ENCODE measurements at places on chromosomes 1 and 21.

GRCh38 chr1:7026169-7026568 lies 240.9 kb downstream of the CAMTA1 start:
- no peak for DNase-seq

- no peak for DNase-seq
These were observed 134.5 kb upstream of the HNRNPU start for GRCh38 chr1:244998717-244999346.

DNA sequence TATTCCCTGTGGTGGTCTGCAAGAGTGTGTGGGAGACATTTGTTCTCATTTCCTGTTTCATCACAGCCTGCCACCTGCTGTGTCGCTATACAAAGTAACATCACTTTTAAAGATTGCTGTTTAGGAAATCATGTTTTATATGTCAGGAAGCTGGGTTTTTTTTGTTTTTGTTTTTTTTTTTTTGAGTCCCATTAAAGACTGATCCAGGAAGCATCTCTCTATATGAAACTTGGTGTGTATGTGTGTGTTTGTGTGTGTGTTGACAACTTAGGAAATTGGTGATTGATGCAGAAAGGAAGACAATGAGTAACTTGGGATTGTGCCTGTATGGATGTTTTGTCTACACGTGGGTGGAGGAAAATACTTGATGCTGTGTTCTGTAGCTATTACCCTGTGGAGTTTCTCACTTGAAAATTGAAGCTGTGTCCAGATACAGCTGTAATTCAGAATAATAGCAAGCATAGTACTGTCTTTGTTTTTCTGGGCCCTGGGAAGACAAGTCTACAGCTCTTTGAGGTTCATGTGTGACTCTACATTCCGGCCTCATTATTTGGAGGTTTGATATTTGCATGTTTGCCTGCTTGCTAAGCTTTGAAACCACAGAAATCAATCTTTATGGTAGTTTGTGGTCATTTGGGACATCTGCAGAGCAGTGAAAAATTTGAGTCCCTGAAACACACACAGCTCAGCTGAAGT lies 47.9 kb downstream of the LAMC1 start:
- no peak for DNase-seq

DNA sequence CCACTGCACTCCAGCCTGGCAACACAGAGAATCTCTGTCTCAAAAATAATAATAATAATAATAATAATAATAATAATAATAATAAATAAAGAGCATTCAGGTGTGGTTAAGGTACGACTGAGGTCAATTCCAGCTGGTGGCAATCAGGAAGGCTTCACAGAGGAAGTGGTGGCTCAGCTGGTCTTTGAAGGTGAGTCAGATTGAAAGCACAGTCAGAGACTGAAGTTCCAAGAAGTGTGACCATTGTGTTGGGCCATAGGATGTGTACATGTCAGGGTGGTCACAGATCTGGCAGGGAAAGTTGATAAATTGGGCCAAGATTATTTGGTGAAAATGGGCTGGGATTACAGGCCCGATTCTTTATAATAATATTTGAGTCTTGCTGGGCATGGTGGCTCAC lies 31.0 kb upstream of the MED18 start:
- no peak for DNase-seq

DNA sequence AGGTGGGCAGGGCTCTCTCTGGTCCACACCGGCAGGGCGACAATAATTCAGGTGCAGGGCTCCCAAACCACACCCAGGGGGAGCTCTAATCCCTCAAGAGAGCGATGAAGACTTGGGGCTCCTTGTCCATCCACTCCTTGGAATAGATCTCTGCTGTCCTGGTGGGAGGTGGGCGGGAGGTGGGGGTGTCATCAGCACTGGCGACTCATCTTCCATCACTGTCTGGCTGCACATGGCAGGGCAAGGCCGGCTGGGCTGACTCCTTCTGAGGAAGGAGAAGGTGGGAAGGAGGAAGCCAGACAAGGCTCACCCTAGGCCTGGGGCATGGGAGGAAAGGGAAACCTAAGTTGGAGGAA lies 29.3 kb downstream of the TNNT2 start:
- no peak for DNase-seq

- no peak for DNase-seq
These were observed 453.7 kb downstream of the TTLL7 start for GRCh38 chr1:83545066-83545862.

GRCh38 chr21:38714999-38715398 lies 90.7 kb upstream of the ETS2 start:
- DNase-seq = no peak

- no peak for DNase-seq
These were observed 28.1 kb downstream of the KCTD3 start for GRCh38 chr1:215595231-215595630.

GRCh38 chr1:104403883-104404282 lies 654.2 kb downstream of the AMY1C start:
- no peak for DNase-seq

- DNase-seq = no peak
These were observed 146.1 kb downstream of the SPATA46 start for GRCh38 chr1:162230517-162230916.

GRCh38 chr1:233647073-233647472 lies 33.2 kb downstream of the KCNK1 start:
- no peak for DNase-seq

DNA sequence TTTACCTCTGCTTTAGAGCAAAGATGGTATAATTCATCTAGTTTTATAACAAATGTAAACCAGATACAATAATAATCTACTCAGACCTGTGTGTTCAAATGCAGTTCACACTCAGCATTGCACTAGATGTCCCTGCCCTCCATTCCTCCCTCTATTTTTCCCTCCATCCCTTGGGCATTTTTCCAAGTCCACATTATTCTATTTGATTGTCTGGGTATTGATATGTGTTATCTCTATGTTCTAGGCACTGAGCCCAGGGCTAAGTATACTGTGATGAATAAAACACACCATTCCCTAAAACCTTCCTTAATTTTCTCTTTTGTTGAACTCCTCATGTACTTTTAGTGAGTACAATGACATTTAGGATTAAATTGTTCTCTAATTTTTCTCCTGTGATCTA lies 66.2 kb upstream of the HMCN1 start:
- no peak for DNase-seq

GRCh38 chr1:109133002-109133706 lies 19.2 kb downstream of the ELAPOR1 start:
- DNase-seq = no peak

DNA sequence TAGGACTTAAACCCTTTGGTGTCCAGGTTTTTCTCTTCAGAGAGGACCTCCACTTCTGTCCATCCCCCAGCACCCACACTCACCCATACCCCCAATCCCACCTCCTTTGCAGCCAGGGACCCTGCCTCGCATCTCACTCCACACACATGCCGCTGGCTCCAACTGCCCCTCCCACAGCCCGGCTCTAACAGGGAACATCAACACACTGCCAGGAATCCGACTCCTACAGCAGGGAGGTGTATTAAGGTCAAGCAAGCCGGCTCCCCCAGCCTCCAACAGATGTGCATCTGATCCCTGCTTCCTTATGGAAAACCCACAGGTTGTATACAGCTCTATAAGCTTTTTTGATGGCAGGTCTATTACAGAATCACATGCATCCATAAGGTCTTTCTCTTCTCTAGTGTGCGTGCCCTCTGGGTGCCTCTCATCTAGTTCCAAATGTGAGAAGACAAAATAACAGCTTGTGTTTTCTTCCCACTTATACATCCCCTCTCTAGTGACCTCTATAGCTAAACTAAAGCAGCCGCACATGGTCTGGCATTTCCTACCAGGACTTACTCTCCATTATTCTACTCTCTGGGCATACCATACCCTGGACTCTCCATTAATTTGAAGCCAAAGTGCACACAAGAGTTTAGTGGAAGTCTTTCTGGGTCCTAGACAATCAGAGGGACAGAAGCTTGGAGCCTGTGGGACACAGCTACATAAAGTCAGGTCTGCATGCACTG lies 16.3 kb downstream of the PIK3C2B start:
- DNase-seq = no peak

DNA sequence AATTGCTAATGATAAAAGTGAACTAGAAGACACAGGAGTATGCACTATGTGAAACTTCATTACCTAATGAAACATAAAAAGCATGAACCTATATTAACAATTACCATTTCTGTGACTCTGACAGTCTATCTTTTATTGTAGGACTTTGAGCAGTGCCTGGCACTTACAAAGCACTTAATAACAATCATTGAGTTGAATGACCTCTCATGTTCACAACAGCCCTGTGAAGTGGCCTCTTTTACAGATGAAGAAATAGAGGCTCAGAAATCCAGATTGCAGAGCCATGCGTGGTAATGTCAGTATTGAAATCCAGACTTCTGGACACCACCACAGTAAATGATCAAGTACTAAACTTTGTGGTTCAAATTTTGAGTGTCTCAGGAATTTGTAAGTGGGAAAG lies 326.4 kb downstream of the NTNG1 start:
- no peak for DNase-seq

- peak; percentile 25 for DNase-seq
These were observed 16.6 kb upstream of the ZSCAN20 start for GRCh38 chr1:33455539-33456501.

DNA sequence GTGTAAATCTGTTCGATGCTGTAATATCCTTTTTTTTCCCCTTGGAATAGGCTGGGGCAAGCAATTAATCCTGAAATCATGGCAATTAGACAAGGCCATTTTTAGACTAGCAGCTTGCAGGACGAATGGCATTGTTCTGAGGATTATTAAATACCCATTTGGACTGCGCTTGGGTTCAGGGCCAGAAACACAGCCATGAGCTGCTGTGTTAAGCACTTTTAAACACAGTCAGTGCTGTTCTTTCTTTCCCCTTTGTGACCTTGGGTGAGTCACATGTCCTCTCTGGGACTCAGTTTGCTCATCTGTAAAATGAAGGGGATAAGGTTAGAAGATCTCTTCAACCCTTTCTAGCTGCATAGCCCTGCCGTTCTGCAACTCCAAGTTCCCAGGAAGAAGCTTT lies 58.6 kb upstream of the C8B start:
- DNase-seq = no peak

- DNase-seq = no peak
These were observed 318.9 kb downstream of the AJAP1 start for GRCh38 chr1:4973341-4973740.

DNA sequence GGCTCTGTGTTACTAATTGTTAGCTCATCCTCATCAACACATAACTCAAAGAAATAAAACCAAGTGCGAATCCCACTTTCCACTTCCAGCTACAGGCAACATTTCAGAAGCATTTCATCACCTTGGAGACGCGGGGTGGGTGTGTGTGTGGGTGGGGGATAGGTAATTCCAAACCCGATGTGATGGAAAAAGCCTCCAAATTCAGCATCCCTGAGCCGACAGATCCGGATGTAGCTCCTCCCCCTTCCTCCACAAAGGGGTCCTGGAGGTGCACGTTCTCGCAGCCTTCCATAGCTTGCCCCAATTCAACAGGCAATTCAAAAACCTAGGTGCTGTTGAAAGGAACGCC lies 486 bp downstream of the HSPA13 start:
- no peak for DNase-seq

GRCh38 chr1:48771561-48771960 lies 5.1 kb downstream of the BEND5 start:
- DNase-seq = no peak

DNA sequence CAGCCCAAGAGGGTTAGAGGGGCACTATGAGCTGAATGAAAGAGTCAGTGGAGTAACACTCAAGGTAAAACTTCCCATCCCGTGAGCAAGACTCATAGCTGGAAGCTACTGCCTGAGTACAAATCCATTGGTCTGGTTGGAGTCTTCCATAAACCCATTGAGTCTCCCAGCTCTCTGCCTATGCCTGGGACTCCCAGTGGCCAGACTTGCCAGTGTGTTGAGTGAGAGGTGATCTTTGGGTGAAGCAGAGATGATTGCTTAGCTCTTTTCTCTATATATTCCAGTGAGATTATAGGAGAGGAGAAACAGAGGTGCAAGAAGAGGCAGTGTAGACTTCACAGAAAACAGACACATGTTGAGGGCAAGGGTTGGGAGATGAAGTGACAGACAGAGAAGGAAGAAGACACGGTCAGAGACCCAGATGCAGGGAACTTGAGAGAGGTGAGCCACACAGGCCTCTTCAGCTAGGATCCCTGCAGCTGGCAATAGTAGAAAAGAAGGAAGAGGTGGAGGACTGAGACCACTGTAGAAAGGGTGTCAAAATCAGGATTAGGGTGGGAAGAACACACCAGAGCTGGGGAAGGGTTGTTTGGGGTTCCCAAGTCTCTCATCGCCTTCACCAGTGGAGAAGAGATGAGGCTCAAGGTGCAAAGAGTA lies 3.7 kb downstream of the FOXD2 start:
- DNase-seq = no peak

- DNase-seq = peak; percentile 90
These were observed 12.6 kb downstream of the PIGP start for GRCh38 chr21:37060296-37060695.

DNA sequence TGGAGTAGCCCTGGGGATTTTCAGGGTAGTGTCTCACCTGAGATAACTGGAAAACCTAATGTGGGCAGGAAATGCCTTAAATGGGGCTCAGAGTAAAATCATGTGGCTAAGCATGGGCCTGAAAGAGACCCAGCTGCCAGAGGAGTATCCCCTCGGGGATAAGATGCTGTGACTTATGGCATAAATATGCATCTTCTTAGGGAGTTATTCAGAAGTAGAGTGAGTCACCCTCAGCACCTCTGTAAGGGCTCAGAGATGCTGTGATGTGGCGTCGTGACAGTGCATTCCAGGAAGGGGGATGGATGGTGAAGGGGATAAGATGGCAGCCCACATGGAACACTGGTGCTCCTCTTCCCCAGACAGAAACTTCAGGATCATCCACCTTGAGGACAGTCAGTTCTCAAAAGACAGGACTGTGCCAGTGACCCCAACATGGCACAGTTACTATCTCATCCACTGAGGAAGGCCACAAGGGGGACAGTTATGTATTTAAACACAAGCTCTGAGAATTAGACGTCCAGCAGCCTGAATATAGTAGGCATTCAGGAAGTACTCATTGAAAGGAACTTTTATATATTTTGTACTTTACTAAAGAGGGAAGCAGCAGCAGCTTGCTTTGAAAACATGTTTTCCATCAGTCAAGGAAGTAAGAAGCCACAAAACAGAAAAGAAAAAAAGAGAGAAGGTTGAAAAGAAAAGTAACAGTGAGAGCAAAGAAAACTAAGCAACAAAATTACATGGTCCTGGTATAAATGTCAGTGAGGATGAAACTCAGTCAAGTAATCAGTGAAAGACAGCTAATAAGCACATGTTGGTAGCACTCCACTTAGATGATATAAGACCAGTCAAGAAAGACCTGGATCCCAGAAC lies 8.3 kb downstream of the IL24 start:
- DNase-seq = no peak

- no peak for DNase-seq
These were observed 18.4 kb downstream of the PSEN2 start for GRCh38 chr1:226888816-226889215.

DNA sequence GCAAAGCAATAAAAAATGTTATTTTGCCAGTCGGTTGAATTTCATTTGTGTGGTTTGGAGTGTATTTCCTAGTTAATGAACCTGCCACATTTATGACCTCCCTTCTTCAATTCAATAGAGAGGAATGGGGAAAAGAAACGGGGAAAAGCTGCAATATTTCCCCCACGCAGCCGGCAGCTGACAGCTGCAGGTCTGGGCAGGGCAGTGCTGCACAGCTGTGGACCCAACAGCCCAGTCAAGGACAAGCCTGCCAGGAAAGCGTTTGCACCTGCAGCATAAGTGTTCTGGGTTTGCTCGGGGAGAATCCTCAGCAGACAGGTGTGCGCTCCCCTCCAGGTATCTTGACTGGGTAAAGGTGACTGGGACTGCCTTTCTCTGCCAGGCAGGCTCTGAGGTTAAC lies 53.4 kb downstream of the FBXO2 start:
- DNase-seq = peak; percentile 50

- DNase-seq = no peak
These were observed 103.0 kb upstream of the ETV3 start for GRCh38 chr1:157241185-157241538.

GRCh38 chr21:44517175-44517899 lies 22.7 kb downstream of the KRTAP10-1 start:
- DNase-seq = no peak

Measured in NCI-H187 (cell line).